ENCODE measurements at places on chromosomes 7 and 10.

DNA sequence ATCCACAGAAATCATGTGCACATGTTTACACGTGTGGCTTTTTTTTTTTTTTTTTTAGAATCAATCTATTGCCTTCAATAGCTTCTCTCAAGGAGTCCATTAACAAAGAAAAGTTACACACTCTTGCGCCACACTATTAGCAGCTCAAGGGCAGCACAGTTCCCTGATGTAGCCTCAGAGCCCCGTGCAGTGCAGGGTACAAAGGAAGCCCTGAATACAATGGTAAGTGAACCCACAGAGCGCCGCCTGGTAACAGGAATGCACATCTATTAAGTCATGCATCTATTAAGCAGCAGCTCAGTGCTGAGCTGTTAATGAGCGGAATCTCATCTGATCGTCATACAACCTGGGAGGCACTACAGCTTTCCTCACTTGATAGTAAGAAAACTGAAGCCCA, 113.7 kb upstream of the PDLIM1 start:
- DNase-seq = no peak

GRCh38 chr7:39088730-39089593, 111.3 kb downstream of the POU6F2 start:
- peak; percentile 43 for DNase-seq

GRCh38 chr7:30173058-30173897, 38.5 kb downstream of the MTURN start:
- DNase-seq = peak; percentile 95

- DNase-seq = no peak
Measured at GRCh38 chr10:43680035-43680434, 31.4 kb upstream of the ZNF32 start.

- no peak for DNase-seq
Measured at GRCh38 chr7:21200503-21200902, 227.4 kb upstream of the SP4 start.

GRCh38 chr10:15168291-15168785, at the start of gene NMT2:
Gene NMT2, minus strand, starts transcription at chr10:15168693. Its CDS starts 81 bp downstream, at chr10:15168612.
- no peak for DNase-seq

DNA sequence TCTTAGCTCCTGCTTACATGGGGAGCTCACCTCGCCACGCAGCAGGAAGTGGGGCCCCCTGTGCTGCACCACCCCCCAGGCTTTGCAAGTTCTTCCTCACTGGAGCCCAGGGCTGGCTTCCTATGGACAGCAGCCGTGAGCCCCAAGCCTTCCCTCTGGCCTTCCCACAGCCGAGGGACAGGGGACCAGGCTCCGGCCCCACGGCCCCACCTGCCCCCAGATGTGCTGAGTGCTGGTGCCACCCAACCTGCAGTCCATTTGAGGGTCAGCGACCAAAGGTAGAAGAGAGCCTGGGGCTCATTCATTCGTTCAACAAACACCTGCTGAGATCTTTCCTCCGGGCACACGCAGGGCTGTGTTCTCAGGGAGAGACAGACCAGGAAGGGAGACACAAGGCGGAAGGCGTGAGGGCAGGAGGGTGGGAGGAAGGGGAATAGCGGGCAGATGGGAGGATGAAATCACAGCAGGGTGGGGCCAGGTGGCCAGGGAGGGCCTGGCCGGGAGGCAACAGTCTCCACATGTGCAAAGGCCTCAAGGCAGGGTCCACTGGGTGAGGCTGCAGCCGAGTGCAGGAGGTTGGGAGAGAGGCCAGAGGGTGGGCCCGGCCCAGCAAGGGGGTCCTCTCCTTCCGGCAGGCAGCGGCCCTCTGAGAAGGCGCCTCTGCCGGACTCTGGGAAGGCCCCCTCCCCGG, 100.1 kb downstream of the FOXL3 start:
- DNase-seq = no peak
